ENCODE measurements at places on chromosomes 1 and 21.

GRCh38 chr1:100481303-100481702, 56.6 kb upstream of the GPR88 start:
- DNase-seq = no peak

GRCh38 chr1:168832661-168833060, 103.7 kb upstream of the DPT start:
- DNase-seq = no peak

DNA sequence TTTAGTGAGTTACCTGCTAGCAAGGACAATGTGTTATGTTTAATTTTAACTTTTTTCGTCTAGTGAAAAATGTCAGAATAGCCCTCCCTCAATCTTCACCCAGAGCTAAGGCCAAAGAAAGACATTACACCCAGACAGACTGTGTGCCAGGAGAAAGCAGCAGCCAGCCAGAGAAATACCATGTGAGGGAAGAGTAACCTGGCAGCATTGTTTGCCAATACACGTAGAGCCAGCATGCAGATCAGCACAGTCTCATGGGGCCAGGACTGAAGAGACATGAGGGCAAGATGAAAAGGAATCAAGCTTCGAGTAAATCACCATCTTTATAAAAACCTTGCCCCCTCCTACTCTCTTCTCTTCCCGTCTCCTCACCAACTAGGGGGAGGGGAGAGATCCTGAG, 88.5 kb upstream of the ADAR start:
- DNase-seq = no peak

DNA sequence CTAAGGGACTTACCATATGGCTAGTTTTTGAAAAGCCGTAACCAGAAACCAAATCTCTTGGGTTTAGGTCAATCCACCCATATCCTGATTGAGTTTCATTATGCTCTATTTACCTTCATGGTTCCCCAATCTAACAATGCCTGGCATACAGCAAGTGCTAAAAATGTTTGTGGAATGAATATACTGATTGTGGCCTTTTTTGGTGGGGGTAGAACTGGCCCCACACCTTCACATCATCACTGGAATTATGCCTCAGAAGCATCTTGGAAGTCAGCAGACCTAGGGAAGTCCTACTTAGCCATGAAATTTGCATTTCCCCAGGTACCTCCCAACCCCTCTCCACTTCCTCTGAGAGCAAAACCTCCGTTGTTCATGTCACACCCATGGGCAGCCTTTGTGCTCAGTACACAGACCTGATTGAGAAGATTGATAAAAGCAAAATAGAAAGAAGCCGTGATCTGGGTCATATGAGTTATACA, 17.8 kb upstream of the SLAMF1 start:
- DNase-seq = no peak

DNA sequence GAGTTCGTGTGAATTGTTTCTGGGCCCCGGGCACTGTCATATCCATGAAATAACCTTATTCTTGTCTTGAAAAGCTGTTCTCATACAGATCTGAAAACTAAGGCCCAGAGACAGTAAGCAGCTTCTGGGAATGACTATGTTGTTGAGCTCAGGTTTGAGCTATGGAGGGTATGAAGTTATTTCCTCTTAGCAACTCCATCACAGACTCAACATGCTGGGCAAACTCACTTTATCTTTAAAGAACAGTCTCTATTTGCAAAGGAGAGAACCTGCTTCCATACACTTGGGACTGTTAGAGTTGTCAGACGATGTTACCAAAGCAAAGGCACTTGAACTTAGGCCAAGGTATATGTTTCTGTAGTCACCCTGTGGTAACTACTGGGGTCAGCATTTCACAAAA, 90.0 kb downstream of the GPR88 start:
- no peak for DNase-seq

- no peak for DNase-seq
Observed at GRCh38 chr1:90509225-90510048, 207.7 kb downstream of the BARHL2 start.

DNA sequence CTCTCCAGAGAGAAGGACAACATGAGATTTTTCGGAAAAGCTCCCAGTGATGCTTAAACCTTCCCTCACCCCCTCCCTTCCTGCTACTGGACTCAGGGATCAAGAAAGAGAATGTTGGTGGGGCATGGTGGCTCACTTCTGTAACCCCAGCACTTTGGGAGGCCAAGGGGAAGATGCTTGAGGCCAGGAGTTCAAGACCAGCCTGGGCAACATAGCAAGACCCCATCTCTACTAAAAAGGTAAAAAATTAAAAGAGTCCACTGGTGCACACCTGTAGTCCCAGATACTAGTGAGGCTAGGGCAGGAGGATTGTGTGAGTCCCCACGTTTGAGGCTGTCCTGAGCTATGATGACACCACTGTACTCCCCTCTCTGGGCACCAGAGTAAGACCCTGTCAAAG, 162.9 kb upstream of the RAB4A start:
- no peak for DNase-seq

DNA sequence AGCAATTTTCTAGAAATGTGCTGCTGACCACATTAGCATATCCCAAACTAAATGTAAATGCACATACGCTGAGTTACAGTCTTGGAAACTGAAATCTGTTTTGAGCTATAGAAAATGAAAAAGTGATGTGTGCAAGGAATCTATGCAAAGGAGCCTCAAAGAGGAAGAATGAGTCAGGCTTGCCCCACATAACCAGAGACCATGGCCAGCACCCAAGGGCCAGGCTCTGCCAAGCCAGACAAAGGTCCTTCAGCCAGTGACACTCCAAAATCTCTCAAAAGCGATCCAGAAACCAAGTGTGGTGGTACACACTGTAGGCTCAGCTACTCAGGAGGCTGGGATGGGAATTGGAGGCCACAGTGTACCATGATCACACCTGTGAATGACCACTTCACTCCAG, 195.2 kb downstream of the TOMM20 start:
- DNase-seq = no peak

- DNase-seq = no peak
Observed at GRCh38 chr1:53112271-53112774, 30.1 kb downstream of the SLC1A7 start.

GRCh38 chr1:178220094-178220493, 126.2 kb downstream of the RASAL2 start:
- no peak for DNase-seq

DNA sequence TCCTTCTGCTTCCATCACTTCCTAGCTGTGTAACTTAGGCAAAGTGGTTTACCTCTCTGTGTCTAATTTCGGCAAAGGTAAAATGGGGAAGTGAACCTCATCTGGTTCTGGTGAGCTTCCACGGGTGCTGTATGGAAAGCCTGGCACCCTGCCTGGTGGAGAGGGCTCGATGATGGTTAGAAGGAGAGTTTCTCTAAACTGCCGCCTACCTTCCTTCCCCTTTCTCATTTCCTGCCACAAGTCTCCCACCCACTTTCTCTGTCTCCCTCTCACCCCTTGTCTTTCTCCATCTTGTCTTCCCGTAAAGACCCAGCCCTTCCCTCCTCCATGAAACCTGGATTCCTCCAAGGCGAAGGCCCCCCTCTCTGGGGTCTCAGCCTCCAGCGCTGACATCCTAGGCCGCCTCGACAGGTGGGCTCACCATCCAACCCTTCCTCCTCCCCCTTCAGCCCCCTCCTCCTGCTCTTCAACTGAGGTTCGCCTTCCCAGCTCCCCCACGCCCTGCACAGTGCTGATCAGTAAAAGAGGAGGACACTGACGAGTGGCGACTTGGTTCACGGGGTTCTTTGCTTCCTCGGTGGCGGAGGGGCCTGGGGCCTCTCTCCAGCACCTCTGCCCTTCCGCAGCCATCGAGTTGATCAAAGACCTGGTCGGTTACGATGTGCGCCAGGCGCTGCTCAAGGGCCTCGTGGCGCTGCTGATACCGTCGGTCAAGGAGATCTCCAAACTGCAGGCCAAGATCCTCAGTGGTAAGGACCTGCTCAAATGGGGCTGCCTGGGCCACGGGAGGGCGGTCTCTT, 7.3 kb downstream of the RNU5D-1 start:
- peak; percentile 16 for DNase-seq
